ENCODE measurements at places on chromosomes 11 and 22.

DNA sequence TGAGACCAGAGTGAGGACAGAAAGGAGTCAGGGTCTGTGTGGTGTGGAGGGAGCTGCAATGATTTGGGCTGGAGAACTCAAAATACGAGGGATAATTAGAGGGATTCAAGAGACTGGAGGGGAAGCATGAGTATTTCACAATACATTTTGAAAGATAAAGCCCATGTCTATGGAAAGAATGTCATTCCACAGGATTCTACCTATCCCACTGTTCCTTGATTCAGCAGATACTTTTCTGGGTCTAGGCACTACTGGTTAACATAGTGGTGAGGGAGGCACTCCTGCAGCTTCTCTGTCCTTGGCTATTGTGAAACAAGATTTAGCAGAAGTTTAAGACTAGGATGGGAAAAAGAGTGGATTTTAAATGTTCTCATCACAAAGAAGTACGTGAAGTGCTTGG is 72.9 kb upstream of the RASSF10 start:
- no peak for DNase-seq

DNA sequence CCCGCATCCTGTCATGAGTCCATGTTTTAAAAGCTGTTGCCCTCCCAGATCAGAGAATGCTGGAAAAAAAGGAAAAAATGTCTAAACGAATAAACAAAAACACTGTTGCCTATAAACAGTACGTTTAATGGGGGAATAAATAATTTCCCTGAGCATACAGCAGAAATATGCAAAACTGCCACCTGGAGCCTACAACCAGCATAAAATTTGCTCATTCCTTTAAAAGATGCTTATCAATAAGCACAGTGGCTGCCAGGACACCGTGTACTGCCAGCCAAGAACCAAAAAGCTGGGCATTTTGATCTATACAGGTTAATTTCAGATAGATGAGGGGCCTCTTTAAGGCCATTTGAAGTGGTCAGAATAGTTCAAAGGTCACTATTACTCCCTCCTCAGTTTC is 5.7 kb upstream of the CPT1A start:
- no peak for DNase-seq

DNA sequence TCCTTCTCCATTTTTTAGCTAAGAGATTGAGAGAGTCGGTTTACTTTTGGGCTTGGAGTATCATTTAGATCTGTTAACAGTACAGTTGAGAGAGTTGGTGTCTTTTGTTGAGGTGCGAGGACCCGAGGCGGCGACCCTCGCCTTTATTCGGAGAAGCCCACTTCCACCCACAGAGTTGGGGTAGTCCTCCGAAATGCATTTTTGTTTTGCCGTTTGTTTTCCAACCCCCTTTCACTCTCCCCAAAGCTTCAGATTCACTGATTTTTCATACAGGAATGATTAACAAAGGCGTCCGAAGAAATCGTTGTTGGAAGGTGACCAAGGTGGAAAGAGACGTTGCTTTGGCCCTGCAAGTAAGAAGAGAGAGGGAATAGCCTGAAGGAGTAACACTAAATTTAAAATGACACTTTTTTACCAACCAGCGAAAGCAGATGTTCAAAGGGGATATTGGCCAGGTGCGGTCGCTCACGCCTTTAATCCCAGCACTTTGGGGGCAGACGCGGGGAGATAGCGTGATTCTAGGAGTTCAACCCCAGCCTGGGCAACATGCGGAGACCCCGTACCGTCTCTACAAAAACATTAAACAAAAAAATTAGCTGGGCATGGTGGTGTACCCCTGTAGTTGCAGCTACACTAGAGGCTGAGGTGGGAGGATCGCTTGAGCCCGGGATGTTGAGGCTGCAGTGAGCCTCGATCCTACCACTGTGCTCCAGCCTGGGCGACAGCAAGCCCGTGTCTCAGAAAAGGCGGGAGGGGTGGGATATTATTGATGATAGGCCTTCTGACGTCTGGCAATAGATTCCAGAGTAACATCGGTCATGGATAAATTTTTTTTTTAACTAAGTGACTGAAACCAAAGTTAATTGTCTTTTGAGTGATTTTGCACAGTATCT is 899 bp upstream of the RAB30 start:
- no peak for DNase-seq

DNA sequence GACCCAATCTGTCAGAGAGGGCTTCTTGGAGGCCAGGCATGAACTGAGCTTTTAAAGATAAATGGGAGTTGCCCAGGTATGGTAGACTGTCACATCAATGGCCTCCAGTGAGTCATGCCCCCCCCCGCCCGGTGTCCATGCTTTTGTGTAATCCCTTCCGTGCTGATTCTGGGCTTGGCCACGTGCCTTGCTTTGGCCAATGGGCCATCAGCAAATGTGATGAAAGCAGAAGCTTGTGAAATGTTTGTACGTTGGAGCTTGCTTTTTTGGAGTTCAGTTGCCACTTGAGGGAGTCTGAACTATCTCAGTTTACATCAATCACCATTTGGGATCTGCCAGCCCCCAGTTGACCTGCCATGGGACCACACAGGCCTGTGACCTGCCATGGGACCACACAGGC is 4.3 kb upstream of the THY1 start:
- DNase-seq, result no peak

DNA sequence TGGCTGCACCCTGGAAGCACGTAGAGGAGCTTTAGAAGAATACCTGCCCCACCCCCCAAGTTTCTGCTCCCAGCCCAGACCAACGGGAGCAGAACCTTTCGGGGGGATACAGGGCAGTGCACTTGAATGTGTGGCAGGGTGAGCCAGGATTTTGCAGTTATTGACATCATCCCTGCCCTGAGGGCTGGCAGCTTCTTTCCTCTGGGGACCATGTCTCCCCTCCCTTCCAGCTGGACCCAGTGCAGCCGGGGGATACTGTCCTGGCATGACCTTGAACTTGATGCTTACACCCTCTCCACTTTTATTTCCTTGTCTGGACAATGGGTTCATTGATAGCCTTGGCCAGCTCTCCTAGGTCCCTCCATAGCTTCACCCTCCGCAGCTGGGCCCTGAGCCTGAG is 4.1 kb upstream of the CABP7 start:
- no peak for DNase-seq

DNA sequence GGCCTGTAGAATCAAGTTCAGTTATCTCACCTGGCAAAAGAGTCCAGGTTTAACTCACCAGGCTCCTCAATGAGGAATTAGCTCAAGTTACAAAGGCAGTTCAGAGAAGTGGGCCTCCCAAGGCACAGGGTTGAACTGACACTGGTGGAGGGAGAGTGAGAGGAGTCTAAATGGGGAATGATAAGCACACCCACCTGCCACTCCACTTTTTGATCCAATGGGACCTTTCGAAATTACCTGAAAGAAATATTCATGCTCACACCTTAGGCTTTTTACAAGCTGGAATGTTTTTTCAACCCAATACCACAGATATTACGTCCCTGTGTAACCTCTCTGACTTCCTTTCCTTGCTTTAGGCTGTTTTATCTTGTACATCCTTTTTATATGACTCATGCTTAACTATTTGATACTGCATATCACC is 642.7 kb upstream of the TENM4 start:
- DNase-seq, result no peak

DNA sequence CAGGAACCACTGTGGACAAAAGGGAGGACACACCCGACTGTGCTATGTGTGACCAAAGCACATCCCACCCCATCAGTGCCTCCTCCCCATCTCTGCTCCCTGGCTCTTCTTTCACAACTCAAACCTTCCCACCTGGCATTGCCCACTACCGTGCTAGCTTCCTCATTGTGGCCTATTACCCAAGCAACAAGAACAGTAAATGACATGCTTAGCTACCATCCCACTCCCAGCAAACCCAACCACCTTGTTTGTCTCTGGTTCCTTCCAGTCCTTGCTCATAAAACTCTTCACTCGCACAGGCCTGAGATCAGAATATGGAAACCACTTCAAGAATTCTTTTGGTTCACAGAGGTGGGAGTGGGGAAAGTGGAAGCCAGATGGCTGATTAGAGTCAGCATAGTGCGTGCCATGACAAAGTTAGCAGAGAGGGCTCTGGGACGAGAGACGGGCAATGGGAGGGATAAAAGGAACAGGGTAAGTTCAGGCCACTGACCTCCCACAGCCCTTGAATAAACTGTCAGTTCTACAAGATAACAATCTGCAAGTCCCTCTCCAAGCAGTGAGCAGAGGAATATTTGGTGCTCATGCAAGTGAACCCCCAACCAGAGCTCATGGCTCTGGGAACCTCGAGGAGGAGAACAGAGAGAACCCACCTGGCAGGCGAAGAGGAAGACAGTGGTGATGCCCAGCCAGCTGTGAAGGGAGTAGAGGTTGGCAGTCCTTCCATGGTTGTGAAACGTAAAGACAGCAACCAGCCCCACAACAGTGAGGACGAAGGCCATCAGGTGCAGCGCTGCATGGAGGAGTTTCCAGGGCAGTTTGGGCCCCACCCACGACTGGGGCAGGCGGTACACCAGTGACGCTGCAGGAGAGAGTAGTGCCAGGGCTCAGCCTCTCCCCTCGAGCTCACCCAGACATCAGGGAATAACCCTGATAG is 8.3 kb downstream of the CYB561A3 start:
- no peak for DNase-seq

All from stimulated activated CD4-positive, alpha-beta T cell treated with anti-CD3 and anti-CD28 coated beads, TNF-alpha, amount 100 ng/mL, for 4 hours (primary cell).